ENCODE measurements at places on chromosomes 7 and 10.
A peak's percentile ranks its signal among the peaks of the same experiment; 100 is the strongest.

- DNase-seq: no peak
Measured at GRCh38 chr7:74064696-74065095, 18.9 kb upstream of the LIMK1 start.

- DNase-seq: no peak
Measured at GRCh38 chr10:27646194-27646593, 99.4 kb downstream of the MKX start.

DNA sequence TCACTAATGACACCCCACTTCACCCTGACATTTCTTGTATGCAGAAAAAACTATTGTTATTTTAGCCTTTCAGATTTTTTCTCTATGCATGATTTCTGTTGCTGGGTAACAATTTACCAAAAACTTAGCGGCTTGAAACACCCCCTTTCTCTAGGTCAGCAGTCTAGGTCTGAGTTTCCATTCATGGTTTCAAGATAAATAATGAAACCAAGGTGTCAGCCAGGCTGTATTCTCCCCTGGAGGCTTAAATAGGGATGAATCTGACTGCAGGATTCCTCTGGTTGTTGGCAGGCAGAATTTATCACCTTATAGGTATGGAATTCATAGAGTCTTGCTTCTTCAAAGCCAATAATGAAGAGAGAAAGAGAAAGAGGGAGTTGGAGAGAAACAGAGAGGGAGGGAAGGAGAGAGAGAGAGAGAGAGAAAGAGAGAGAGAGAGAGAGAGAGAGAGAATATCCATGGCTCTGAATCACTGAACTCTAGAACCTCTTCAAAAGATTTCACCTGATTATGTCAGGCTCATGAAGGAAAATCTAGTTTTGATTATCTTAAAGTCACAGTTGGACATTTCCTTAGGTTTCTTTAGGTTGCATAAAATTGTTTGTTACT lies 1224.6 kb upstream of the LRRTM3 start:
- no peak for DNase-seq

DNA sequence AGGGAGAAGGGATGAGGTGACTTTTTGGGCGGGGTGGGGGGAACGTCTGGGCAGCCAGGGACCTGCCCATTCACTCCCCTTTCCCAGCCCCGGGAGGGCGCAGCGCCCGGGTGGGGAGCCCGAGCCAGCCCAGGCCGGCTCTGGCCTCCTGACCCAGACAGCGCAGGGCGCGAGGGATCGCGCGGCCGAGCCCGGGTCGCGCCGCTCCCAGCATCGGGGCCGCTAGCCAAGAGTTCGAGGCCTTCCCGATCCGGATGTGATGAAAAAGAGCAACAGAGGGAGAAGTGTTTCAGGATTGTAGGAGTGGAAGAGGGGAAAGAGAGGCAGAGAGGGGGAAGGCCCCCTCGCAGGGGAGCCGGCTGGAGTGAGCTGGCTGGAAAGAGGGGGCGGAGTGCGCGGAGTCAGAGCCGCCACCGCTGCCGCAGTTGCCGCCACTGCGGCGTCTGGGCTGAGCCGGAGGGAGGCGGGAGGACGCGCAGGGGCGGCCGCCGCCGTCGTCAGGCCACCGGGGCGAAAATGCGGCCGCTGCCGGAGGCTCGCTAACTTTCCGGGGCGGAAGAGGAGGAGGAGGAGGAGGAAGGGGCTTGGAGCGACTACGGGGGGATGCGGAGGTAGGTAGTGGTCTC lies at the start of gene MDFIC:
MDFIC (plus strand) TSS at position 69 of the 626 bp plus-strand sequence. CDS start 940 bp downstream, outside the sequence.
- DNase-seq: peak; percentile 44

GRCh38 chr7:15855525-15856109 lies 169.1 kb upstream of the MEOX2 start:
- no peak for DNase-seq

DNA sequence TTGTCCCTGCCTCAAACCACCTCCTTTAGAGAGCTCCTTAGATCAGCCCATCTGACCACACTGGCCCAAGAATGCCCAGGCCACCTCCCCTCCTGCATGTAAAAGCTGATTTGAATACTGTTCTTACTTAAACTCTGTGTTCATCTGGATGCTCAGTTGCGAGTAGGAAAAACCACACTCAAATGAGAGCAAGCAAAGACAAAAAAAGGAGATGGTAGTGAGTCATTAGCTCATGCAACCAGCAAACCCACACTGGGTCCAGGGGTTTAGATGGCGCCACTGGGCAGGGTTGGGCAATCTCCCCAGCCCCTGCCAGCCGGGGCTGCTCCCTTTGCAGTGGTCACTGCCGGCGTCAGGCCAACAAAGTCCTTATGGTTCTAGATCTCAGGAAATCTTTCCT lies 32.7 kb downstream of the TSPAN15 start:
- DNase-seq: no peak

GRCh38 chr10:29386342-29386999 lies 97.6 kb downstream of the LYZL1 start:
- no peak for DNase-seq

DNA sequence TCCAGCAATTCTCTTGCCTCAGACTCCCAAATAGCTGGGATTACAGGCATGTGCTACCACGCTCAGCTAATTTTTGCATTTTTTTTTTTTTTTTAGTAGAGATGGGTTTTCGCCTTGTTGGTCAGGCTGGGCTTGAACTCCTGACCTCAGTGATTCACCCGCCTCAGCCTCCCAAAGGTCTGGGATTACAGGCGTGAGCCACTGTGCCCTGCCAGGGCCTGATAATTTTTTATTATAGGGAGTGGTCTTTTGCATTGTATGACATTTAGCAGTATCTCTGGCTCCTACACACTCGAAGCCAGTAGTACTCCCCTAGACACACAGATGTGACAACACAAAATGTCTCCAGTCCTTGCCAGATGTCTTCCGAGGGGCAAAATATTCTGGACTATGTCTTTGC lies 124.0 kb downstream of the DKK1 start:
- no peak for DNase-seq

- DNase-seq: no peak
Measured at GRCh38 chr10:33749067-33749735, 414.7 kb upstream of the NRP1 start.

DNA sequence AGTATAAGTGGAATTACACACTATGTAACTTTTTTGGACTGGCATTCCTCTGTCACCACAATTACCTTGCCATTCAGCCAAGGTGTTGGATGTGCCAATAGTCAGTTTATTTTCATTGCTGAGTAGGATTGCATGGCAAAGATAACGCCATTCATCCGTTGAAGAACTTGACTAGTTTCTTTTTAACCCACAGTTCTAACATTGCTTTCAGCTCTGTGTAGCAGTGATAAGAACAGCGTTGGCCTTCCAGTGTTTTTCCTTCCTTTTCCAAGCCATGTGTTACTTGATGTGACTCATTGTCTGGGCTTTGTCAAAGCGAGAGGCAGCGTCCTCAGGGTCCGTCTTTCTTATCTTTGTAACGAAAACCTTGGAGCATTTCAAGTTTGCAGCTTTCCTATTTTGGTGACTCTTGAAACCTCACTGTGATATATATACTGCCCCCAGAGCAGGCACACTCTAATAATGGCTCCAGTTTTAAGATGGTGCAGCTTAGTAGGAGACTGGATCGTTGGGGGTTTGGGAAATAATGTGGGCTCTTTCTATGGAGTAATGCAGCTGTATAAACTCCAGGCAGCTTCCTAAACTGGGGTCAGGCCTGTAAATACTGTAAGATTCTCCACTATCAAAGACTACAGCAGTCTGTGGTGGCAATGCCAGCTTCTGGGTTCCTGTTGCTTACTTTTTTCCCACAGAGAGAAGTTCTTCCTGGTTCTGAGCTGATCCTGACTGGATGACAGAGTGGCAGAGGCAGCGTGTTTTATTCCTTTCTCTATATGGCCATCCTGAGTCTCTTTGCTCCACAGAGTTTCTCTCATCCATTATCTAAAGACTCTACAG lies 41.7 kb downstream of the AKR1E2 start:
- DNase-seq: no peak

- DNase-seq: no peak
Measured at GRCh38 chr7:84800846-84801245, 386.0 kb downstream of the SEMA3D start.

- DNase-seq: no peak
Measured at GRCh38 chr7:39810710-39811109, 139.3 kb upstream of the CDK13 start.

- no peak for DNase-seq
Measured at GRCh38 chr10:109343293-109343692, 580.0 kb downstream of the XPNPEP1 start.

GRCh38 chr10:112701878-112702255 lies 248.2 kb upstream of the TCF7L2 start:
- no peak for DNase-seq

DNA sequence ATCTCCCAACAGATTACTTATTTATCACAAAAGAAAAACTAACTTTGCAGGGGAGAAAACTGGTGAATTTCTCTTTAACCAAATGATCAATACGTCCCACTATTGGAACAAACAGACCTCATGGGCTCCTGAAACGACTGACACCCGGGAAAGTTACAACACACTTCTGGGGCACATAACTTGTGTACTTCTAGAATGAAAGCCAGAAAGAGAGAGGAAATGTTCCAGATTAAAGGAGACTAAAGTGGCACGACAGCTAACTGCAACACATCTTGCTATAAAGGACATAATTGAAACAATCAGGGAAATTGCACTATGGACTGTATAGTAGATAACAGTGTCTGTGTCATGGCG lies 14.7 kb upstream of the TPST1 start:
- no peak for DNase-seq

GRCh38 chr7:148729984-148730733 lies 31.5 kb downstream of the CUL1 start:
- DNase-seq: no peak

GRCh38 chr10:112793202-112793921 lies 156.7 kb upstream of the TCF7L2 start:
- no peak for DNase-seq

GRCh38 chr7:43615558-43616145 lies 32.7 kb downstream of the STK17A start:
- DNase-seq: no peak

- no peak for DNase-seq
Measured at GRCh38 chr10:31808258-31809218, 120.1 kb downstream of the ARHGAP12 start.

DNA sequence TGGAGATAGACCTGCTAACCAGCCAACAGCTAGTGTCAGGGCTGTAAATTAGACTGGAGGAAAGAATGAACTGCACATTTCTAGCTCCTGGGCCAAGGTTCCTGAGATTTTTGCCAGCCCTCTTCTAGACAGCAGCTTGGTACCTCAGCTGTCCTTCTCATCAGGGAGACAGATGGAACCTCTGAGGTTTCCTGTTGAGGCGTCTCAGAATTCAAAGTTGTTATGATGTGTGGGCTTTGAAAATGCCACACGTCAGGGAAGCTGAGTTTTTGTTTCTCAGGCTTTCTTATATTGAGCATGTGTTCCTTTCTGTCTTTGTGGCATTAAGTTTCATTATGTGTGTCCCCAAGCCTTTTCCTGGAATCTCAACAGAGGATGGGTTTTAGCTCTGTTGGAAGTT lies 736.6 kb downstream of the AUTS2 start:
- no peak for DNase-seq

DNA sequence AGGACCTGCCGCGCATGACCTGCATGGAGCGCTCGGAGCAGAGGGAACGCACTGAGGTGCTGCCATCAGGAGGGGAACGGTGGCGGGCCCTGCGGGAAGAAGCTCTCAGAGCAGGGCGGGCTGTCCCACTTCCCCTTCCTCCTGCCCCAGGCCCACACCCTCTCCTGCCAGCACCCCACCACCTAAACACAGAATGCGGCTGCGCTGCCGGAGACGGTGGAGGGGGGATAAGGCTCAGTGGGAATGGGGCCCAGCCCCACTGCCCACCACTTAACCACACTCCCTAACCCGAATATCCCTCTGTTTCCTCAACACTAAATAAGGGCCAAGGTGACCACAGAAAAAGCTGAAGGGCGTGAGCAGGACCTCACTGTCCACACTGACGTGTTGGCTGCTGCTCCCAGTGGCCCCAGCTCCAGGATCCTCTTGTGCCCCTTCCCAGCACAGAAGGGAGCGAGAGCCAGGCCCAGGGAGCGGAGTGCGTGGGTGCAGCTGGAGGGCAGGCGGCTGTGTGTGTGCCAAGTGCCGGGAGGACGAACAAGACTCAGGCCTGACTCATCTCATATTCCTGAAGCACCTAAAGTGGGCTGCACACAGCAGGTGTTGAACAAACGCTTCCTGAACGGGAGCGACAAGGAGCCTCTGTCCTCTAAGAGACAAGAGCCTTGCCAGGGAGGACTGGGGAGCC lies 116.8 kb downstream of the MAD1L1 start:
- DNase-seq: no peak

- no peak for DNase-seq
Measured at GRCh38 chr10:18501198-18501597, 150.2 kb downstream of the NSUN6 start.

- DNase-seq: no peak
Measured at GRCh38 chr10:78663721-78664120, 405.0 kb upstream of the ZMIZ1 start.

GRCh38 chr7:112105584-112106530 lies 100.3 kb downstream of the DOCK4 start:
- no peak for DNase-seq

- DNase-seq: no peak
Measured at GRCh38 chr10:4018054-4018511, 233.1 kb upstream of the KLF6 start.

DNA sequence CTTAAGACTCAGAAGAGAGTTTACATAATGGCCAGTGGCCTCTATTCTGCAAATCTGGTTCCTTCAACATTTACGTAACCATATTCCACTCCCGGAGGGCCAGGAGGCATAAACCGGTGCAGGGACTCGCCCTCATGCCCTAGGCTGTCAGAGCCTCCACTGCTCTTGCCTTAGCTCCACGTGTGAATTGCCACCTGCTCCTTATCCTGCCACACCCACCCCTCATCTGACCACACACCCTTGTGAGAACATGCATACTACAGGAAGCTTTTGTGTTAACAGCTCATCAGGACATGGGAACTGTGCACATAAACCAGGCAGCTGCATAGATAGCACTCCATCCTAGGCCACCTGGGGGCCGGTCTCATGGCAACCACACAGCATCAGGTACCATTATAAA lies 146.7 kb upstream of the PFKP start:
- DNase-seq: no peak

- no peak for DNase-seq
Measured at GRCh38 chr7:27091941-27092818, 3.6 kb downstream of the HOXA1 start.

GRCh38 chr10:681670-682318 lies 7.7 kb downstream of the DIP2C start:
- DNase-seq: no peak

- no peak for DNase-seq
Measured at GRCh38 chr10:19689231-19689630, 127.0 kb upstream of the PLXDC2 start.

DNA sequence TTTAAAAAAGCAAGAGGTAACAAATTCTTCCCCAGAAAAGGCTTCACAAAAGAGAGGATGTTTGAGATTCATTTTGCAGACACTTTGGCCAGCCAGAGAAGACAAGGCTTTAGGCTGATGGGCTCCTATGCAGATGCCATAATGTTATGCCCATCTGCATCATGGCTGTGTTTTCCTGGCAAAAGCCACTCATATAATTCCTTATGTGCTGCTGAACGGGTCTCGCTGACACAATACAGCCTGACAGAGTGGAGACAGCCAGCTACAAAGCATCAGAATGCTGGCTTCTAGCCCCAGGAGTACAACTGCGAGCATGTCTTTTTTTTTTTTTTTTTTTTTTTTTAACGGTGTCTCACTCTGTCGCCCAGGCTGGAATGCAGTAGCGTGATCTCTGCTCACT lies 1157.4 kb upstream of the AUTS2 start:
- no peak for DNase-seq

Measured in activated CD8-positive, alpha-beta memory T cell treated with anti-CD3 and anti-CD28 coated beads for 1 hour (primary cell).